Urinary bladder (tissue), 4 donors: ENCODE measurements at places on chromosomes 1 and 21. TPM values are rescaled to one million over a fixed set of nuclear protein-coding genes. Genes with fewer than 3 reads are reported as not detected.

DNA sequence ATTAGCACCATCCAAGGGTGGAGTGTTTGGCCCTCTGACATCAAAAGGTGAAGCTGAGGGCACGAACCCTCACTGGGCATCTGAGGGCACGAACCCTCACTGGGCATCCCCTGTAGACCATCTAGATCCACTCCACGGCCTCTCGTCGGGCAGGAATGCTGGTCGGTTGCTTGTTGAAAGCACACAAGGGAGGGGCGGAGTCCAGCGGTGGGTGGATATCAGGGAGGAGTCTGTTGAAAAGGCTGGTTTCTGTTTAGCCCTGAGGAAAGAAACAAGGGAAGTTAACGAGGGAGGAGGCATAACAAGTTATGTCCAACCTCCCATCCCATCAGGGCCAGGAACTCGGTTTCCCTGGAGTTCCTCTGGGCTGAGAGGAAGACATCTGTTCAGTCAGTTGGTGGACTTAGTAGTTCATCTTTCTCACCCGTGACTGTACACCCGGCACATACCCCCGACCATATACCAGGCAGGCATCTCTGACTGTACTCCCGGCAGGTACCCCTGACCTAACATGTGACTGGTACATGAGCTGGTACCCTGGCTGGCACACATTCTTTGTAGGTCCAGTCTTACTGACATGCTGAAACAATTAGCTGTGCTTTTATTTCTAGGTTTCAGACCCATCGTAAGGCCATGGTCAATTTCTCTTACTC is 32.1 kb upstream of the PDE9A start:
- DNase-seq = no peak

DNA sequence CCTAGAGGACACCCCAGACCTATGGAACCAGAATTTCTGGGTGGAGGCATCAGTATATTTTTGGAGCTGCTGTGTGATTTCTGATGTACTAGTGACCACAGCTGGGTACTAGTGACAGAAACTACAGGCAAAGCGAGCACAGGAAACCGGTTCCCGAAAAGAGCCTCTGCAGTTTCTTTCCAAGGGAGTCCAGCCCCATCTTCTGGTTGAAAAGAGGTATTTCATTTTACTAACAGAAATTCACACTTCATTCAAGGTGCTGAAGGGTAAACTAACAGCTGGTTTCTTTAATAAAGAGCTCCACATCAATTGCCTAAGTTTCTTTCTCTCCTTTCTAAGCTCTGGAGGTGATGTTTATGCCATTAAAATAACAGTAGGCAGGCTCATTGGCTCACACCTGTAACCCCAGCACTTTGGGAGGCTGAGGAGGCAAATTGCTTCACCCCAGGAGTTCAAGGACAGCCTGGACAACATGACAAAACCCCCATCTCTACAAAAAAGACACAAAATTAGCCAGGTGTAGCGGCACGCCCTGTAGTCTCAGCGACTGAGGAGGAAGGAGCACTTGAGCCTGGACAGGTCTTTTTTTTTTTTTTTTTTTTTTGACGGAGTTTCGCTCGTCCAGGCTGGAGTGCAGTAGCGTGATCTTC is 22.0 kb downstream of the THAP3 start:
- no peak for DNase-seq

DNA sequence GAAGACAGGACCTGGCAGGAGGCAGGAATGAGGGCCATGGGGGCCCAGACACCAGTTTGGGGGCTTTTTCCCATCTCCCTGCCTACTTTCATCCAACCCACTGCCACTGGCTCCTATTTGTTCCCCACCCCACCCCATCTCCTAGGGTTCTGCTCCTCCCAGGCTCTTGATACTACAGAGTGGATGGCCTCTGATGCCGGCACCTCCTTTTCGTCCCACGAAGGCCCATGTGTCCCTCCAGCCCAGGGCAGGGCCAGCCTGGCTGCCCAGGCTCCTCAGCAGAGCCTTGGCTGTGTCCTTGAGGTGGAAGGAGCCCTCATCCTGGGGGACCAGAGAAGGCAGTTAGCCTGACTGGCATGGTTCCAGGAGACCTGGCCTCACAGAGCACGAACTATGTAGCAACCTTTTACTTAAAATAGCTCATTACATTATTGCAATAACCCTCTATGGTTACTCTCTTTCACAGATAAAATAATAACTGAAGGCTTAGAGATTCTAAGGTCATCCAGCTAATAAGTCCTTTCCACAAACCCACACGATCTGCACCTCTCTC is 3.5 kb downstream of the POMGNT1 start:
- no peak for DNase-seq

GRCh38 chr1:112373806-112374205 is 22.2 kb upstream of the CTTNBP2NL start:
- DNase-seq = no peak

DNA sequence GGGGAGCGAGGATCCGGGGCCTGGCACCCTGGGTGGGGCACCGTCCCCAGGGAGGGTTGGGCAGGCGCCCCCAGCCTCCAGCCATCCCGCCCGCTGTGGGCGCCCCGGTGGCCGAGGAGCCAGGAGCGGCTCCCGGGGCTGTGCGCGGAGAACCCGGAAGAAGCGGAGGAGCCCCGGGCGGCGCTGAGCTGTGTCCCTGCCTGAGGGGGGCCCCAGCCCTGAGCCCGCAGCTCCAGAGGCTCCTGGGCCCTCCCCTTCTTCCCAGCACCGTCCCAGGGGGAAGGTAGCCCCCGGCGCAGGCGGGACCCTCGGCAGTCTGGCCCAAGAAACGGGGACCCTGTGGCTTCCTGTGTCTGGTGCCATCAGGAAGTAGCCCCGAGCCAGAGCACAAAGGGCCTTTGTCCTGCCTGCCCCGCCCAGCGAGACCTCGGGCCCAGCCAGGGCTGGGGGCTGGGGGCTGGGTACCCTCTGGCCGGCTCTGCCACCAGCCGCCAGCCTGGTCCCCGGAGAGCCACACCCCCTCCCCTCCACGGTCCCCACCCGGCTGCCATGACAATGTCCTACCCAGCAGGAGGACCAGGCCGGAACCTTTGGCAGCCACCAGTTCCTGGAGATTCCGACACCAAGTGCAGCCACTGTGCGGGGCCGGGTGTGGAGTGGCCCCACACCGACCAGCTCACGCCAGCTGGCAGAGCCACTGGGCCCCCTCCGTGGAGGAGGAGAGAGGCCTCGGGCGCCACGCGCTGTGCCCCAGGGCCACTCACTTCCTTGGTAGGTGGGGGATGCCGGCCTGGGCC is 15.6 kb upstream of the TTLL10 start:
- no peak for DNase-seq

DNA sequence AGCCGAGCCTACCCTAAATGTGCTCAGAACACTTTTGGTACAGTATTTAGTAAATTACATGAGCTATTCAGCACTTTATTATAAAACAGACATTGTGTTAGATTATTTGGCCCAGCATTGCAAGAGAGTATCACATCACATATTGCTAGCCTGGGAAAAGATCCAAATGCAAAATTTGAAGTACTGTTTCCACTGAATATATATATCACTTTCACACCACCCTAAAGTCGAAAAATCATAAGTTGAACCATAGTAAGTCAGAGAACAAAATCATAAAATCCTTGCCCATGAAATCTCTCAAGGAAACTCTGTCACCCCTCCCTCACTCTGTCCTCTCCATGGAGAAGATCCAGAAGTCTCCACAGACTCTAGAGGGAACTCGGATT is 33.1 kb downstream of the RGS8 start:
- DNase-seq = no peak

Gene VPS45
- total RNA-seq = 102 TPM

Gene LAMTOR5
- total RNA-seq = 22.1 TPM

Gene KRTAP19-6
- not detected for total RNA-seq

Gene IVNS1ABP
- 121 TPM for total RNA-seq
